Amniotic epithelial cell (primary cell): ENCODE measurements at places on chromosomes 12 and 14.

DNA sequence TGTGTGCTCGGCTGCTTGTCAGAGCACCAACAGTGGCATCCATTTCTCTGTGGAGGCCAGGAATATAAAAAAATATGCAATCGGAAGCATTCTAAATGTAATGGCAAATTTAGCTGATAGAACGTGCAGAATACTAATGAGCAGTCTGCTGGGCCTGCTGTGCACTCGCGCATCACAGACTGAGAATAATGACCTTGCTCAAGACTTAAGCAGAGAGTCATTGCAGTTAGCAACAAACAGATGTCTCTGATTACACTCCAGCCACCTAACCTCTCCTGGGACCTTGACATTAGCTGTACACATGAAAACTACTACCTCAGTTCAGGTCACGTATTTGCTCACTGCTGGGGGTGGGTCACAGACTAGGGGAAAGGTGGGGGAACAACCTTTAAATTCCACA, 269.2 kb upstream of the DAAM1 start:
- DNase-seq = no peak

- DNase-seq = no peak
These were observed 86.4 kb downstream of the SCN8A start for GRCh38 chr12:51677284-51677968.

GRCh38 chr14:88016768-88017167, 11.8 kb downstream of the GPR65 start:
- no peak for DNase-seq

GRCh38 chr14:34548472-34548981, 9.0 kb upstream of the EAPP start:
- no peak for DNase-seq

DNA sequence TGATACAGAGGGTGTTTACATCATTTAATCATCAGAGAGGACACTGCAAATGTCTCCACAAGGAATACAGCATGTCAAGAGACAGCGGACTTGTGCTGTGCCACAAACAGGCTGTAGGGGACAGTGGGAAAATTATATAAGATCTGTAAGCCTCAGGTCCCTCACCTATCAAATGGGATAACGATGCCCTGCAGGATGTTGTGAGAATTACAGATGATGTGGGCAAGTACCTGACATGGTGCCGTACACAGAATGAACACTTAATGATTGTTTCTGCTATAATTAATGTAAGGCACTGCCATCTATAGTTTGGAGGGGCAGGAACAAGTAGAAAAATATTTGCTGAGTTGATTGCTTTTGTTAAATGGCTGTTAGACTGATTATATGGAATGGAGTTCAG, 81.9 kb upstream of the GTF2A1 start:
- DNase-seq = no peak

GRCh38 chr14:73058922-73059673, 764 bp downstream of the RBM25 start:
- peak; percentile 64 for DNase-seq

DNA sequence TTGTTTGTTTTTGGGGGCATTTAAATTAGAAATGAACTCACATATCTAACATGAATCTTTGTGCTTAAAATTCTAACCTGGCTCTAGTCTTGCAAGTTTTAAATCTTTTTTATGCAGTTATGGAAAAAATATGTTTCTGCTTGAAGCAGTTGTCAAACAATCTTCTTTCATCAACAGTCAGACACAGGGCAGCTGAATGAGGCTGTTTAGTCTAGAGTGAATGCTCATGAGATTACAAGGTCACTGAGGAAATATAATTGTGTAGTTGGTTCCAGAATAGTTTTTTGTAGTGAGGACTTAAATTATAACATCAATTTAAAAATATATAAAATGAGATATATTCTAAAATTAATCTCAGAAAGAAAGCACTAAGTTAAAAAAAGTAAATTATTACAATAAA, 76.5 kb downstream of the TRMT5 start:
- no peak for DNase-seq

DNA sequence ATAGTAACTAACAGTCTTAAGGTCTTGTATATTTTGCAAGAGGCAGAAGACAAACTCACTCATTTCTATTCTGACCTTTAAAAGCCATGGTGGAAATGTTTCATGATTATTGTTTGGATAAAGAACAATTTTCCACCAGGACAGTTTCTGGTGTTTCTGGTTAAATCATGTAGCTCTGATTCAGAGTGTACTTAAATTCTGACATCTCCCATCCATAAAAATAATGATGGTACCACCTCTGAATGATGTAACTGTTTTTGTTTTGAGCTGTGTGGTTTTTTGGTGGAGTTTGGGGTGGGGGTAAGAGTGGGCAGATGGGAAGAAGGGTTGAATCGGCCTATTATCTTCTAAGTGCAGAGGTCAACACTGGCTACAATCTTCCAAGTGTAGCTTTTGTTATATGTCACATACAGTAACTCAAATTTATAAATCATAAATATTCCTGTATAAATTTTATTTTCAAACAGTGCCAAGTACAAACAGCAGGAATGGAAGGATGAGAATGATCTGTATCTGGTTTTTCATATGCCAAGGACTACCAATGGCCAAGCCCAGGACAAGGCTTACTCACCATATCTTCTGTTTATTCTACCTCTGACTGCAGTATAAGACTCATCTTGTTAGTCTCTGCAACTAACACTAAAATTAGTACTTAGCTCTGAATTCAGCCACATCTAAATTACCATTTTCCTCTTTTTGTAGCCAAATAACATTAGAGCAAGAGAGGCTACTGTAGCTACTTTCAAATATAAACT, 108.7 kb downstream of the BCAT1 start:
- DNase-seq = peak; percentile 86

DNA sequence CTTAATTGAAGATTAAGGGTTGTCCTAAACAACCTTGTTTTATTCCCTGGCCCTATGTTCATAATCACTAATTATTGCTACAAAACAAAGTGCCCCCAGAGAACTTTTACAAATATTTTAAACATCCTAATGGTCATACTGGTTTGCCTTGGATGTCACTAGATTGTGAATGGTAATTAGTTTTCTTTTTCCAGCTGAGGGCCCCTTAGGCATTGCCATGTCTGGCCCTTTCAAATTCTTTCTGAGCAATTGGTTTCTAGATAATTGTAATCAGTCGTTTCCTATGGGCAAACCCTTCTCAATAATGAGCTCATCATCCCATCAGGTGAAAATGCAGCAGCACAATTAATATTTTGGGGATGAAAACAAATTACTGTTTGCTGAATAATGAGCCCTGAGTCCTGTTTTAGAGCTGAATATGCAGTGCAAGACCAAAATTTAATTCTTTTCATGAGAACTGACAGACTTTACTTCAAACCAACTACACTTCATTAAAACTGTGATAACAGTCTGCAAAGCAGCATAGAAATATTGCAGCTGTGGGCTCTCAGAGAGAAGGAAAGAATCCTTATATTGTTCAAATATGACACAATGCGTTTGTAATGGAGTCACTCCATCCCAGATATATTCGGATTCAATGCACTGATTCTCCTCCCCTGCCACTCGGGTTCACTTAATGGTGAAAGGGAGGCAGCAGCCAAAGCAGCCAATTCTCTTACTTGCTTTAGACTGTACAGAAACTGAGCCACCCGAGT, 67.7 kb upstream of the ARHGAP5 start:
- DNase-seq = no peak

GRCh38 chr12:130127532-130127911, 34.7 kb upstream of the FZD10 start:
- DNase-seq = no peak

- DNase-seq = no peak
These were observed 78.0 kb downstream of the B4GALNT3 start for GRCh38 chr12:537772-538171.

GRCh38 chr14:77763978-77764377, 3.0 kb upstream of the SNW1 start:
- no peak for DNase-seq

GRCh38 chr12:116610971-116611541, 51.9 kb downstream of the MAP1LC3B2 start:
- DNase-seq = no peak

DNA sequence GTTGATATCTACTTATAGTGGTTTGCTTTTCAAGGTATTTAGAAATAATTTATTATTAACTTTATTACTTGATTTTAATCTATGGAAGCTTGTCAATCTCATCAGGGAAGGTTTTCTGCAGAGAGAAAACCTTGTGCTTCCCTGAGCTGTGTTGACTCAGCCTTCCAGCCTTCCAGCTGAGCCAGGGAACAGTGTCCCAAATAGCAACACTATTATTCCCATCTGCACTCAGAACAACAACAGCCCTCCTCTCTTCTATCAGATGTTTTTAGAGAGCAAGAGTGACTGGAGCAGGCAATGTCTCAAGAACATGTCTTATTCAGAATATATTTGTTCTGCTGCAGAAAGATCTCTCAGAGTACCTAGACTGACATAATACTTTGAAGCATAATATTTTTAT, 389.9 kb upstream of the GARIN6 start:
- no peak for DNase-seq

- DNase-seq = no peak
These were observed 159.6 kb downstream of the CRADD start for GRCh38 chr12:93836620-93837260.

DNA sequence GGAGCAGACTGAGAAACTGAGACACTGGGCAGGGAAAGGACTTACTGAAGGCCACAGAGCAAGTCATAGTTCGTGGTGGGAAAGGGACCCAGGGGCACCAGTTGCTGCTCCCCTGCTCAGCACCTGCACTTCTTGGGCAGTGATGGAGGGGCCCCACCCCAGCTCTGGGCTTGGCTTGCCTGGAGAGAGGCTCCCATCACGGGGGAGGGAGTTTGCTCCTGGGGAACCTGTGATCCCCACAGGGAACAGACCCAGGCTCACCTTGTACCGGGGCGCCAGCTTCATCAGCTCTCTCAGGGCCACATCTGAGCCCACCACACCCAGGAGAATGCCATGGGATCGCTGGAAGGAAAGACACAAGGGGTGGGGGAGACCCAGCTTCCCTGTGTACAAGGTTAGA, 39.8 kb downstream of the CACNA2D4 start:
- no peak for DNase-seq

GRCh38 chr14:69796797-69797500, at the start of gene SLC10A1:
TSS of gene SLC10A1 (minus strand) at chr14:69797241. CDS start at chr14:69797155, 86 bp downstream.
- peak; percentile 42 for DNase-seq

GRCh38 chr12:25829192-25829591, 129.3 kb upstream of the RASSF8 start:
- DNase-seq = peak; percentile 100
